ENCODE measurements at places on chromosomes 7 and 10.

DNA sequence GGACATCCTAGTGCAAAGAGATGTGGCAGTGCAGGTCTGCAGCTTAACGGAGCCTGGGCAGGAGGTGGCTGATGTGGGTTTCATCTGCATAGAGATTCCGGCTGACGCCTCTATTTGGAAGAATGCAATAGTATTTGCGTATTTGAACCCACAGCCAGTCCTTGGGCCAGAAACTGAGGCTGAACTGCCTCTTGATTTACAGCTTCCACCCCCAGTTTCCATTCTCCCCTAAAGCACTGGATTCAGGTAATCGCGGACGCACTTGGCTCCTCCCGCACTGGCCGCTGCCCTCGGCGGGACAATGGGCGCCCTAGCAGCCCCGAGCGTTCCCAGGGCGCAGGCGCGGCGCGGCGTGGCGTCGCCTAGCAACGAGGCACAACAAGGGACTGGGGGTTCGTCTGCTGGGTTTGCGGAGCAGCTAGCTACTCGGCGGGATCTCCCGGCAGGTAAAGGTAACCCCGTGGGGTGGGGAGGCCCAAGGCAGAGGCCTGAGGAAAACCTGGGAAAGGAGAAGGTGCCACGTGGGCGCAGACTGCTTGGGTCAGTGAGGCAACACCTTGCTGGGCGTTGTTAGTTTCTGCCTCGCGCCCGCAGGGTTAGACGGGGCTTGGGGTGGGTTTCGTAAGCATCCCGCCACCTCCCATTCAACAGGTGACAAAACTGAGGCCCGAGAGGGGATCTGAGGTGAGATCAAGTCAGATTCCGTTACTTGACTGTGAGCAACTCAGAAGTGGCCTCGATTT is at the start of gene ARMC3:
Gene ARMC3 (plus strand): TSS at position 393 of the 743 bp plus-strand sequence. CDS start 3,944 bp downstream, outside the sequence.
- DNase-seq: peak; percentile 20

DNA sequence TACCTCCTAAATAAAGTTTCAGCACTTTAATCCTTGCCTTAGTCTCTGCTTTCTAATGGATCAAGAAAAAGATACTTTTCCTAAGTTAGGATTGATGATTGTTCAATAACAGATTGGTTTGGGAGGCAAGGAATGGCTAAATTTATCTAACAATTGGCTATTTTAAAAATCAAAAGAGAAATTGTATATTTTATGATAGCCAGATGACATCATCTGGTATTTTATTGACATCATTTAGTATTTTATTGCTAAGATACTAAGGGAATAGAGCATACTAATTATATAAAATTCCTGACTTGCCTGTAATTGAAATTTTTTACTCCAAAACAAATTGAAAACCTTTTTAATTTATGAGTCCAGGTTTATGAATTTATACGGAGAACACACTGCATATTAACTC is 19.3 kb upstream of the FAM13C start:
- no peak for DNase-seq

DNA sequence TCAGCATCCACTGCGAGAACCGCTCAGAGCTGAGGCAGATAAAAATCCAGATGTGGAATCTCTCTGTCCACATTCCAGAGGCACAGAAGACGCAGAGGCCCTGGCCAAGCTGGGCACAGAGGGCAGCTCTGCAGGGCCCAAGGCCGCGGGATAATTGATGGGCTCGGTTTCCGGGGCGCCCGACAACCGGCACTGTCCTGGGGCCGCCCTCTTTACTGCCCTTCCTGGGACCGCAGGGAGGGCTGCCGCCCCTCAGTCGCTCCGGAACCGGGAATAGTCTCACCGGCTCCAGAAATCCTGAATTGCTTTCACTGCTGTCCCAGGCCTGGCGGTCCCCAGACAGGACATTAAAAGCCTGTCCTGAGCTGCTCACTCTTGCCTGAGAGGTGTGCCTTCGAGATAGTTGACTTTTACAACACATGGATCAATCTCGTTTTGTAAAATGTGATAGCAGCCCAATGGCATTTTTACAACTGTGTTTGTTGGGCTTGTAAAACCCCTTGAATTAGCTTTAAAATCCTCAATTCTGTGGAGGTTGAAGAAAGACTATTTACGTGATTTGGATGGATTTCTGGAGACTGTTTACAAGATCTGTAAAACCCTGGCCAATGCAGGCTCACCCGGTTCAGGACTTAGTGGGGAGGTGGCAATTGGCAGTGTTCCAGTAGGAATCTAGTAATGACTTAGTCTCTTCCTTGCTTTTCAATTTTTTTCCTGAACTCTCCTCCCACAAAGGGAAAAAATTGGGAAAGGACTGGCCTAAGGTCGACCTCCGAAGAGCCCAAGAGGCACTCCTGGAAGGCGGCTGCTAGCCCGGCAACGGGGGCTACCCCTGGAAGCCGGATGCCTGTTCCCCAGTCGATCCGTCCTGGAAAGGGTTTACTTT is 1.4 kb upstream of the HOXA6 start:
- no peak for DNase-seq

GRCh38 chr7:90210475-90210874 is 1.1 kb upstream of the STEAP2 start:
- DNase-seq: no peak

- no peak for DNase-seq
These were observed 36.5 kb downstream of the STK17A start for GRCh38 chr7:43619213-43620012.

- no peak for DNase-seq
These were observed 122.3 kb downstream of the SGMS1 start for GRCh38 chr10:50501478-50501877.

- no peak for DNase-seq
These were observed 143.8 kb downstream of the ZNF438 start for GRCh38 chr10:30887839-30888238.

DNA sequence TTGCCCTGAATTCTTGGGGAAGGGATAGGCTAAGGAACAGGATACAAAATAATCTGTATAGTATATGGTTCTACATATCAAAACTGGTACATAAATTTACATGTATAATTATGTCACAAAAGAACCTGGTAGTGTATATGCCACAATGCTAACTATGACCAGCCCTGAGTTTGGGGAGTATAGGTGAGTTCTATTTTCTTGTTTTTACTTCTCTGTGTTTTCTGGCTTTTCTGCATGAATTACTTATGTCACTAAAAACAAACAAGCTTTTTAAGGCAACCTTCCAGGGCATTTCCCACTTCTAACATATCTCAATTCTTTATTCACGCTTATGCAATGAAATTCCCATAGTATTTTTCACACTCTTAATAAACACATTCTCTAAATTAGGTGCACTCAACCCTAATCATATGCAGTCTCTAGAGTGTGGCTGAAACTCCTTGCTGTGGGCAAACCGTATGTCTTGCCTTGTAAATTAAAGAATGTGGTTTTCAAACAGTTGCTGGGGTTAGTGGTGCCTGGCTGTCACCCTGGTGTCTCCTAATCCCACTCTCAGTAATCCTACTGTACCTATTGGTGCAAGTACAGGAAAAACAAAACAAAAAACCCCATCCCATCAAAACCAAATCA is 14.0 kb upstream of the INSIG1 start:
- no peak for DNase-seq

DNA sequence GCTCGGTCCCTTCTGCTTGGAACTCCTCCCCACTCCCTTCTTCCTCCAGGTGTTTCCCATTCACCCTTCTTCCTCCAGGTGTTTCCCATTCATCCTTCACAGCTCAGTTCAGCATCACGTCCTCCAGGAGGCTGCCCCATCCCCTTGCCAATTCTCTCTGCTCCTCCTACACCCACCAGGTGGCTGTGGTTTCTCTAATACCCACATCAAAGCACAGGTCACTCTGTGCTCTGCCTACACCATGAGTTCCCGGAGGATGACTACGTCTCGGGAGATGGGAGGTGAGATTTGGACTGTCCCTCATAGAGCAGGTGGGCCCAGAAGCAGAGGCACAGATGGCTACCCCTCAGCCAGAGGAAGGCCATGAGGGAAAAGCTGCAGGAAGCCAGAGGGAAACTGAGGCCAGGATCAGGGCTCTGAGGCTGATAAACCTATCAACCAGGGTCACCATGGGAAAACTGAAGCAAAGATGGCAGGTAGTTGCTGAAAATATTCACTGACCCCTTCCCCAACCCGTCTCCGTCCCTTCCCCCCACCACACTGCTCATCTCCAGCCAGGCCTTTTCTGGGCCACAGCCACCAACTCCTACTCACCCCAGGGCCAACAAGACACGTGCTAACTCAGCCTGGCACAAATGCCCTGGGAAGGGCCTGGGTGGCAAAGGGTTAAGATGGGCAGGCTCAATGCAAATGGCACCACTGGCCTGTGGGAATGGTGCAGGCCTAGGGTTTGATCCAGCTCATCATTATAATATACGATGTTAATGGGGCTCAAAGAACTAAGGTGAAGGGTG is 56.6 kb upstream of the CPXM2 start:
- no peak for DNase-seq

- DNase-seq: peak; percentile 33
These were observed 41.7 kb downstream of the FAS start for GRCh38 chr10:89032141-89032891.

- DNase-seq: no peak
These were observed 34.1 kb downstream of the GBX1 start for GRCh38 chr7:151133266-151133985.

DNA sequence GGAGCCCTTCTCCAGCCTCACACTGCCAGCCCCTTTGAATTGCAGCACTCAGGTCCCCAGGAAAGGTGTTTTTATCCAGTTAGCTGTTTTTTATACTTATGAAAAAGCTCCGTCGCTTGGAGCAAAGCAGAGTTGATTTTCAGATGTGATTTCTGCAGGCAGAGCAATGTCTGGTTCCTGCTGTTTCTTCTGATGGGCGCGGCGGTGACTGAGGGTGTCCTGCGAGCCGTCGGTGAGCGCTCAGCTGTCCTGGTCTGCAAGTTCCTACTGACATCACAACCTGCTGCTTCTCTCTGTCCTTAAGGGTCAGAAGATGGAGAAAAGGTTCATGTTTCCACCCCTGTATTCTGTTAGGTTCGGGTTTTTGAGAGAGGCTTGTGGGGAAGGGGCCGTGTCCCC is 109.6 kb upstream of the FAM20C start:
- DNase-seq: no peak

DNA sequence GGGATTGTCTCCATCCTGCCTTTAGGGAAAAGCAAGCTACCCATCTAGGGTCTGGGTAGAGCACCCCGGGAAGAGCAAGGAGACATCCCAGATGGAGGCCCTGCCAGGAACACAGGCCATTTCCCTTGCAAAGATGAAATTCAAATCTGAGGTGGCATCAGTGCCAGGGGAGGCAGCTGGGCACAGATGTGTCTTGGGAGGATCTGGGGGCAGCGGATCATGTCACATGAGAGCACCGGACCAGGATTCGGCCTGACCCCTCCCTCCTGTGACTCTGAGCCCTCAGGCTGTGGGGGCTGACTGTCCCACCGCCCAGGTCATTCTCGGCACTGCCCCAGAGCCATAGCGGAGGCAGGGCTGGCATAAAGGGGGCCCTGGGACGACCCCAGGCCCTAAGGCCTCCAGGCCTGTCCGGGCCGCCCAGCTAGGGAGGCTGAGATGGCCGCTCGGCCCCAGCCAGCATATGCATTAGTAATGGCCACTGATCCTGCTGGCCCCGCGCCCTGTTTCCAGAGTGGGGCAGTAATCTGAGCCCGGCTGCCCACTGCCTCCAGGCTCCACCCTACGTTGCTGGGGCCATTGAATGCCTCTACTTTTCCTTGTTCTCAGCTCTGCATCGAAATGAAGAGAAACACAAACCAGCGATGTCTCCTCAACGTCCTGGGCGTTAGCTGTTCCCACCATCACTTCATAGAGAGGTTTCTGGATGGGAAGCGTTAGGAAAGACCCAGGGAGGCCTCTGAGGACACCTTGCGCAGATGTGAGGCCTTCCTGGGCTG is 148.5 kb downstream of the UBE2H start:
- DNase-seq: no peak

- no peak for DNase-seq
These were observed 70.2 kb downstream of the ZRANB1 start for GRCh38 chr10:125011926-125012705.

- DNase-seq: no peak
These were observed 43.0 kb upstream of the CDK1 start for GRCh38 chr10:60735244-60735643.

GRCh38 chr7:1025743-1026581 is 18.4 kb upstream of the GPR146 start:
- no peak for DNase-seq

GRCh38 chr10:103736763-103737162 is 118.6 kb downstream of the SH3PXD2A start:
- no peak for DNase-seq

DNA sequence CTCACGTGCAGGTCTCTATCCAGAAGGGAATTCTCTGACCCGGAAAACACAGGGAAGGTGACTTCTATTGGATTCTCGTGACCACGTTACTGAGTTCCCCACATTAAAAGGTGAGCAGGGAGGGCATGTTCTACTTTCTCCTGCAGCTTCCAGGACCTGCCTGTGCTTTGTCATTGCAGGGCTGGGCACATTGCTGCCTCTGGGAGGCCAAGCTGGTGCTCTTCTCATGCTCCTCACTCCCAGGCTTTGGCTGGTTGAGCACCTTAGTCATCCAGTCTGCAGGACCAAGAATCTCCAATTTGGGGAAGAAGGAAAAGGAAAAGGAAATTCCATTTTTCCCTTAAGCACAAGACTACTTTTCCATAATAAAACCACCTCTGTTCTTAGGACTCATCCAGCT is 86.5 kb upstream of the TMEM72 start:
- no peak for DNase-seq

DNA sequence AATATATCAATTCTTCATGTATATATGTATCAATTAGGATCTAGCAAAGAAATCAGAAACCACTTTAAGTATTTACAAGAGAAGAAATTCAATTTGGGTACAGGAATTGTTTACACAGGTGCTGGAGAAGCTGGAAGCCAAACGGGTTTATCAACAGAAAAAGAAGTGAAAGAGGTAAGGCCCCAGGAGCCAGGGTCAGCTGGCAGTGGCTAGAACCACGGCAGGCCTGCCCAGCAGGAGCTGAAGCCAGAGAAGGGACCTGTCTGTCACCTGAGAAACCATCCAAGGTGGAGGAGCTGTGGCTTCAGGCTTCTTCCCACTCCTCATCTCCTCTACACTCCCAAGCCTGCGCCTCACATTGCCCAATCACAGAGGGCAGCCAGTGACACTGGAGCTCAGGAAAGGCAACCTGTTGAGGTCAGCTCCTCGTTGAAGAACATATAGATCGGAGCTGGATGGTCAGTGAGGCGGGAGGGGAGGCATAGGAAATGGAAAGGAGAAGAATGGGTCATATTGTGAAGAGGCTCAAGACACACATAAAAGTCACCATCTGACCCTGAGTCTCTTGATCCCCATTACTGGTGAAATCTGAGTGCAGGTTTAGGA is 182.6 kb downstream of the REEP3 start:
- no peak for DNase-seq

Measured in stimulated activated CD8-positive, alpha-beta memory T cell treated with anti-CD3 and anti-CD28 coated beads, Interleukin-7, amount 100 ng/mL, for 24 hours (primary cell).